ENCODE measurements at places on chromosomes 7 and 10.

GRCh38 chr10:2791774-2792443 lies 275.4 kb upstream of the PFKP start:
- DNase-seq = no peak

GRCh38 chr10:86341361-86341811 lies 25.2 kb downstream of the GRID1 start:
- no peak for DNase-seq

GRCh38 chr10:2986391-2986801 lies 81.0 kb upstream of the PFKP start:
- no peak for DNase-seq

DNA sequence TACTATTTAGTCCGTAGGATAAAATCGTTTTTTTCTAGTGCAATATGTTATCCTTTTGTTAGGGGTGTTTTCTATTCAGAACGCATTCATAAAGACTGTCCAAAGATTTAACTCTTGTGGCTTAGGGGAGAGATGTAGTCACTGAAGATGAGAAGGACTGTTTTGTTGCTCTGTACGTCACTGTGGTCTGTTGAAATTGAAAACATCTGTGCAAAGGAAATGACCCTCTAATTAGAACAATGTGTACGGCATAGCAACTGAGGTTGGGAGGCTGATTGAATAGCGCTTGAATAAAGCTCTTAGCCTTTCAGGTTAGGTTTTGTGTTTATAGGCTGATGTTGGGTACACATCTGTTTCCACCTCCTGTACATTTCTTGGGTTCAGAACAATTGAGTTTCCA lies 453.4 kb upstream of the AKR1E2 start:
- peak; percentile 96 for DNase-seq

DNA sequence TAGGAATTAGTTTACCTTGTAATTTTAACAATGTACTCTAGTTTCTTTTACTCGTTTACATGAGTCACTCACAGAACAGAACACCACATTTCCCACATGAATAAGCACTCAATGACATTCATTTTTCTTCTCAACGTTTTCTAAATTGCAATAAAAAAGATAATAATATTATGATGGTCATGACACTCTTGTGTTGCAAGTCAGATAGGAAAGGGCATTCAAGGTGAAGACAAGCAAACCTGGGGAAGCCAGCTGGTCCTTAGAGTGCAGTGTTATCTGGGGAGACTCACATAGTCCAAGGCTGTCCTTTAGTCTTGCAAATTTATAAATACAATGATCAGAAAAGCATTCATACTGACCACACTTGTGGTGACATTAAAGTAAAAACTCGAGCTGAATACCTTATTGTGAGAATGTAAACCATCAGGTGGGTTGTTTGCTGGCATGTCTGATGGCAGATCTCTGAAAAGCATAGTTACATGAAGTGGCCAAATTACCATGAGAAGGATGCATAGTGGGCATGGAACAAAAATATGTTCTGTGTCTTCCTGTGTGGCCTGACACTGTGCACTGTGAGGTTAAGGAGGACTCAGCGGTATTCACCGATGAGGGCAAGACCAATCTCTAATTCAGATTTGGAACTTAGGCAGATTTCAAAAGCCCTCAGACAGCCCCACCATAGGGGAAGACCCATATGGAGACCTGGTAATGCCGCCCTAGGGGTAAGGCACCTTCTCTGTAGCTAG lies 158.9 kb upstream of the ASAH2 start:
- DNase-seq = no peak

GRCh38 chr10:5942474-5942873 lies 34.9 kb downstream of the IL15RA start:
- no peak for DNase-seq

DNA sequence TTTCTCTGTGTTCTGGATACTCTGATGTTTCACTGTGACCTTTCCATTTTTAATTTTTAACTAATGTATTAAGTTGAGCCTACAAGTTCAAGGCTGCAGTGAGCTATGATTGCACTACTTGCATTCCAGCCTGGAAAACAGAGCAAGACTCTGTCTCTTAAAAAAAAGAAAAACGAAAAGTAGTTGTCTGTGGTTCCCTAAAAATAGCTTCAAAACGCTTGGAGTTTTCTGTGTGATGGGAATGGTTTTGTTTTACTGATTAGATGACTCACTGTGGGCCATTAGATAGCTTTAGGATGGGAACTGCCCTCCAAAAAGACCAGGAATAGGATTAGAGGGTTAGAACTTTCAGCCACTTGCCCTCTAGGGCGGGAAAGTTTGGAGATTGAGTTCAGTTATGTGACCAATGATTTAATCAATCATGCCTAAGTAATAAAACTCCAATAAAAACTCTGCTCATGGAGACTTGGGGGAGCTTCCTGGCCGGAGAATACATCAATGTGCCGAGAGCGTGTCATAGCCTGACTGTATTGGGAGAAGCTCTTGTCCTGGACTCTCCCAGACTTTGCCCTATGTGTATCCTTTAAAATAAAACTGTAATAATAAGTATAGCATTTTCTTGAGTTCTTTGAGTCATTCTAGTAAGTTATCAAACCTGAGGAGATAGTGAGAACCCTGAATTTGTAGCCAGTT lies 147.1 kb downstream of the LYZL1 start:
- DNase-seq = no peak

GRCh38 chr10:113386005-113386404 lies 166.8 kb upstream of the HABP2 start:
- no peak for DNase-seq

DNA sequence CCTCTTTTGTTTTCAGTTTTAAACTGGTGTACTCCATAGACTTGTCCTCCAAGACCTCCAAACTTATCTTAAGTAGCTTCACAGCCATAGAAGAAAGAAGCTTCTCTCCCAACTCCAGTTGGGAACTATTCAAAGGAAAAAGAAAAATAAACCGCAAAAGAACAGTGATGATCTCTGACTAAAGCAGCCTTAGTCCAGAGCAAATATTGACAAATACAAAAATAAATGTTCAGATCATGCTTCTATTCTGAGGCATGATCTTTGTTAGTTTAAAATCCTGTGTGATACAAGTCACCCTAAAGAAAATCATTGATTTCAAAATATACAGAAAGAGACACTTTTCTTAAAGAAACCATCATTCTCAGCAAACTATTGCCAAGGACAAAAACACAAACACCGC lies 373.0 kb upstream of the SMIM30 start:
- no peak for DNase-seq

DNA sequence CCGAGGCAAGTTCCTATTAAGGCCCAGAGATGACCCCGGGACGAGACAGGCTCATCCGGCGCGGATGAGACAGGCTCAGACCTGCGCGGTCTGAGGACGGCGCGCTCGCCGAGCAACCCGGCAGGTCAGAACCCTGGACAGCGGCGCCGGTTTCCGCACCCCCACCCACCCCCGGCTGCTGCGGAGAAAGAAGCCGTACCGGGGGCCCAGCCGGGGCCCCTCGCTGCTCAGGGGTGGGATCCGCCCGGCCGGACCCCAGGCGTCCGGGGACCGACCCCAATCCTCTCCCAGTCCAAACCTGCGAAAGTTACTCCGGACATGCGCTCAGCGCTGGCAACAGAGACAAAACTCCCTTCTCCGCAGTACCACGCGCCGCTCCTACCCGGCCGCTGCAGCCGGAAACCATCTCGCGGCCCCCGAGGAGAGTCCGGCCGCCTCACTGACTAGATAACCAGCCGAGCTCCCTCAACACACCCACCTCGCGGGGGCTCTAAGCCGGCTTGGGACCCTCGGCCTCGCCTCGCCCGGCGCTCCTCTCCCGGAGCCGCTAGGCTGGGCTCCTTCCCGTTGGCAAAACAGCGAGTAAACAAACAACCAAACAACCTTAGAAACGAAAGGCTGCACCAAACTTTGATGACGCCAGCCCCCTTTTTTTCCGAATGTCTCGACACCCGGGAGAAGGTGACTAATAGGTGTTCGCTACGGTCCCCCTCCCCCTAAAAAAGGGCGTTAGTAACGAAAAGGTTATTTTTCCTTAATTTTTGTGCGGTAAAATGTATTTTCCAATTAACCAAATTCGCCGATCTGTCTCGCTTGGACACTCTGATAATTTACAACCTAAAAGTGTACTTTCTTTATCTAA lies 2.3 kb upstream of the DRGX start:
- no peak for DNase-seq

GRCh38 chr10:4656576-4657194 lies 169.3 kb upstream of the AKR1E2 start:
- DNase-seq = no peak

DNA sequence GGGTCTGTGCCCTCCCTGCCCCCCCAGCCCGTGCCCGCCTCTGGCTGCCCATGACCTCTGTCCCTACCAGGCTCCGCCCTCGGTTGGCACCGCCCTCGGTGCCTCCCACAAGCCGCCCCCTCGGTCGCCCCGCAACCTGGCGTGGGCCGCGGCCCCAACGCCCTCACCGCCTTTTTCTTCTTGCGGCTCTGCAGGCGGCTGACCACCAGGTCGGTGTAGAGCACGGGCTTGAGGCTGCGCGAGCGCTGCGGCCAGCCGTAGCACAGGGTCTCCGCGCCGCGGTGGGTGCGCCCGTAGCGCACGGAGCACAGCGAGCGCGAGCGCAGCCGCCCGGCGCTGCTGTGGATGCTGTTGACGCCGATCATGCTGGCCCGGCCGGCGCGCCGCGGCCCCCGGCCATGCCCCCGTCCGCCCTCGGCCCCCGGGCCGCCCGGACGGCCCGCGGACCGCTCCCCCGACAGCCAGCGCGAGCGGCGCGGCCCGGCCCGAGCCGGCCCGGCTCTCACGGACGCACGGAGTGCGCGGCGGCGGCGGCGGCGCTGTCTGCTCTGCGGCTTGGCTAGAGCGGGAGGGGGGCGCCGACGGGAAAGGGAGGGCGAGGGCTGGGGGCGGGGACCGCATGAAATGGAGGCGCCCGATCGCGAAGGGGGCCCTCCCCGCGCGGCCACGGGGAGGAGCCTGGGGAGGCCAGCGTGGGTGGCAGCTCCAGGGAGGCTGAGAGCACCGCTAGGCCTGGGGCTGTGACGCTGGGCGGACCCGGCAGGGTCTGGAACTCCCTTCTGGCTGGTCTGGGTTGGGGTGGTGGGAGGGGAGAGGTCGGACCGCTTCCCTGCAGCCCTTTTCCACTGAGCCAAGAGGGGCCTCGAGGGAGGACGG lies 9.6 kb downstream of the PSD start:
- DNase-seq = no peak

DNA sequence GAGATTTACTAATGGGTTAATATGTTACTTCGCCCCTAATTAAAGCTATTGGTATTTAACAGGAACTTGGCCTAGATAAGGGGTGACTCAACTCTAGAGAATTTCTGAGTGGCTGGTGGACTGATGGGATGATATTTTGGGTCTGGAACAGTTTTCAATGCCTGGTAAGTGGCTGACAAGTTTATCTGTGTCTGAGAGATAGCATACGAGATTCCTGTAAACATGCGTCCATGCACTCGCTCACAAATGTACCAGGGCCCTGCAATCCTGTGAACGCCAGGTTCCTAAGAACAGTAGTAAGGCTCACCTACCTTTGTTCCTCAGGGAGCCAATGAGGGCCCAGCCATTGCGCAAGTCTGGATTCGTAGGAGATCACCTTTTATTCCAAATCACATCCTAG lies 683.8 kb upstream of the ANKRD30A start:
- DNase-seq = no peak

- no peak for DNase-seq
Observed at GRCh38 chr7:151228024-151228866, 1.2 kb upstream of the ABCF2 start.

GRCh38 chr7:151863386-151864079 lies 13.4 kb downstream of the PRKAG2 start:
- no peak for DNase-seq

DNA sequence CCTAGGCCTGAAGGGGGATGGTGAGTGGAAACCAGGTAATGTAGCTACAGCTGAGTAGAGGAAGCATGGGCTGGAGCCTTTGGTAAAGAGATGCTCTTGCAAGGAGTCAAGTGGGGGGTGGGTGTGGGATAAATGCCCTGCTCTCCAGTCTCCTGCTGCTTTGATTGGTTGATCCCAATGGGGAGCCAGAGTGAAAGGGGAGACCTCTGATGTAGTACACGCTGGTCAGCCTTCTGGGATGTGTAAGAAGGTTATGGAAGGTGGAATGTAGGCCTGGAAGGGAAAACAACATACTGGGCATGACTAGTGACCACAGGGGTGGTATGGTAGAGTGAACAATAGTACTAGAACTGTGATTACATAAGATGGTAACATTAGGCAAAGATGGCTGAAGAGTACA lies 44.3 kb downstream of the TET1 start:
- DNase-seq = no peak

Measured in non-pigmented ciliary epithelial cell (primary cell).